Substantia nigra (tissue), 51 donors: ENCODE measurements at places on chromosomes 5 and 9.

- no peak for DNase-seq
Measured at GRCh38 chr5:1687301-1687970, 112.2 kb downstream of the MRPL36 start.

DNA sequence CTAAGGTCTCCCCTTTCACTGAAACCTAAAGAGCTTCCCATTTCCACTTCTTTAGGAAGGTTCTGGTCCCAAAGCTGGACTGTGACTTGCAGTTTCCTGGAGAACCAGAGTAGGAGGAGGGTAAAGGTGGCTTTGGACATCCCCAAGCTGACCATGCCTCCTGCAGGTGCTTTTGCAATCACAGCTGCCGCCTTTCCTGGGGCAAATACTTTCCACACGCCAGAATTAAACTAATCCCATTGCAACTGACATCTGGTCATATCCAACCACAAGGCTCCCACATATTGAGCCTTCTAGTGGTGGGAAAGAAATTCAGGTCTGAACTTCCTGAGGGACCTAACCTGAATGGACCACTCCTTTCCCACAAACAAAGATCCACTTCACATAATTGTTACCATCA, 92.7 kb downstream of the NRG2 start:
- DNase-seq = no peak

- DNase-seq = no peak
Measured at GRCh38 chr9:96006961-96007360, 131.5 kb downstream of the ERCC6L2 start.

GRCh38 chr5:76601470-76601869, 21.7 kb downstream of the F2RL2 start:
- peak; percentile 6 for DNase-seq

- DNase-seq = no peak
Measured at GRCh38 chr9:81537964-81538363, 151.4 kb downstream of the TLE1 start.

DNA sequence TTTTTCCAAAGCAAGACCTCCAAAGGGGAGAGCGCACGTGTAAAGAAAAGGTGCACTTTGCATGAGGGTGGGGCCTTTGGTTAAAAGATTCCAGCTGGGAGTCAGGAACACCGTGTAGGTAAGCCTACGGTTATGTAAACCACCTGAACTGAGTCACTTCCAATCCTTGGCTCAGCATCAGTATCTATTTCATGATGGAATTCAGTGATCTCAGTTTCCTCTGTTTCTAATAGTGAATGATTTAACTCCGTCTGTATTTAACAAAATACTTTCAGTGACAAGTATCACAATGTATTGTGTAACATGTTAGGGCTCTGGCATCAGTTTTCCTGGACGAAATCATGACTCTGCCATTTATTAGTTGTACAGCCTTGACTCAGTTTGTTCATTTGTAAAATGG, 1.3 kb upstream of the SVEP1 start:
- DNase-seq = no peak

DNA sequence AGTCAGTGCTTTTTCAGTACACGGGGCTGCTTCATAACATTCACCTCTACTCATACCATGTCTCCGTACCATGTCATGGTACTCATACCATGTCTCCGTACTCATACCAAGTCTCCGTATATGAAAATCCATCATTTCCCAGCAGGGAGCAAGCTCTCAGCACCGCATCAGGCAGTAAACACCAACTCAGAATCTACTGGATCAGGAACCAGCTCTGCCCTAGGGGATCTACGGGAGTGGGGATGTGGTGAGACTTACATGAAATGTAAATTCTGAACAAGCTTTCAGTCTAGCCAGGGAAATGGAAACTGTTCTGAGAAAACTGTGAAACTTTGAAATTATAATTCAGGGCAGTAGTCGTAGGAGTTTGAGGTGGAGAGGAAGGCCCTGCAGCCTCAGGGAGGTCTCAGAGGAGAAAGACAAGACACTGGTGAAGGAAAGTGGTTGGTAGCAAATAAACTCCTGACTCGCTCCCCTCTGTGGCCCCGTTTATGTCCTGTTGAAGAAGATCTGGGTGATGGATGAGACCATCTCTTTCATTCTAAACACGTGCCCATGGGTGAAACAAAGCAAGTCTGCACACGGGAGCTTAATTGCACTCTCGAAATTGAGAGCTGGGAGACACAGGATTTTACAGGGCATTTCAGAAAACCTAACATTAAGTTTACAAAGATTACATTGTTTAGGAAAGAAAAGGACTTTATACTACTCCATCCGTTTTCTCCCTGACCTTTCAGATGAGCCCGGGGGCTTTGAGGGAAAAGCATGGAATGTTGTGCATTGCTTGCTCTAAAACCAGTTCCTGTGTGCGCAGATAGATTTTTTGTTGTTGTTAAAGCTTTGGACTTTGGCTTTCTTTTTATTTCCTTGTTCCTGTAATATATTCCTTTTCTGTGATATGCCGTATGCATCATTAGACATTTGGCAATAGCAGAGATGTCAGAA, 26.8 kb downstream of the ACTBL2 start:
- no peak for DNase-seq

DNA sequence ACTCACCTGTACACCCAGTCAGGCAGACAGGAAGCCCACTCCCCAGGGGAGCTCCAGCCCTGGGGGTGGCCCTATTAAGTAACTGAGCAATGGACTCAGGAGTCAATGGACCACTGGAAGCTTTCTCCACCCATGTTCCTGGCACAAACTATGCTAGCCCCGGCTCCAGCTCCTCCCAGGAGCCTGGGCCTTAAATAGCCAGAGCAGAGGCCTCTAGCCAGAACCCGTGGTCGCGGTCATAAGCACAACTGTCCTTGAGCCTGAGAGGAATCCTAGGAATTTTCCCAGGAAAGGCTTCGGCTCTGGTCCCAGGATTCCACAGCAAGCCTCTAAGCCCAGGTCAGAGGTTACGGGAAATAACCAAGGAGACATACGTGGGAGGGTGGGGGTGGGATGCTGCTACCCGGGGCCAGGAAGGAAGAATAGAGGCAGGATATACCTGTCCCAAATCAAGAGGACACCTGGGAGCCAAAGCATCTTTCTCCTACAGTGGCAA, 5.5 kb downstream of the SEPTIN8 start:
- DNase-seq = no peak

DNA sequence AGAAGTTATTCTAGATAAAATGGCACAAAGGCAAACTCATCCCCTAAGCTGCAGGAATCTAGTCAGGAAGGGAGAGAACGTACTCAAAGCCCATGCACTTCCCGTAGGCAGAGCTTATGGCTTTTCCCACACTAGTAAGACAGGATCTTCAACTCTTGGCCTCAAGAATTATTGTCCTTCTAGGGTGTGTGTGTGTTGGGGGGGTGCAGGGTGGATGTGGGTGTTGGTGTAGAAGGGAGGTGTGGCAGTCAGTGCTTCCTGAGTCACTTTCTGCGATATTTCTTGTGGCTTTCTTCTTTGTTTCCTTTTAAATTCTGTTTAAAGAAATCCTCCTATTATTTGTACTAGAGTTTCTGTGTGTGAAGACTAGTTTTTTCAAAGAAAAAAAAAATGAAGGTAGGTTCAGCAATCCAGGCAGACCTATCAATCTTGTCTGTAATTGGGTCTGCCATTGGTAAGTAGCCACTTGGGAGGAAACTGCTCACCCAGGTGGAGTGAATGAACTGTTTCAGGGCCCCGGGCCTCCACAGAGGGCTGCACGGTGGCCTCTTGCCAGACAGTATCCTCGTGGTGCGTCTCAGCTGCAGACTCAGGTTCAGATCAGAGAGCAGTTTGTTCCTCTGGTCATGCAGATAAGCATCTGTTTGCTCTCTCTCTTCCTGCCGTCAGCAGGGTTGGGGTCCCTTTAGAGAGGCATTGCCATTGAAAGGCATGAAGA, 131.9 kb downstream of the NPR3 start:
- DNase-seq = no peak

- no peak for DNase-seq
Measured at GRCh38 chr5:175920231-175920811, 47.8 kb downstream of the THOC3 start.

- DNase-seq = no peak
Measured at GRCh38 chr9:76537150-76537646, 78.2 kb downstream of the GCNT1 start.

DNA sequence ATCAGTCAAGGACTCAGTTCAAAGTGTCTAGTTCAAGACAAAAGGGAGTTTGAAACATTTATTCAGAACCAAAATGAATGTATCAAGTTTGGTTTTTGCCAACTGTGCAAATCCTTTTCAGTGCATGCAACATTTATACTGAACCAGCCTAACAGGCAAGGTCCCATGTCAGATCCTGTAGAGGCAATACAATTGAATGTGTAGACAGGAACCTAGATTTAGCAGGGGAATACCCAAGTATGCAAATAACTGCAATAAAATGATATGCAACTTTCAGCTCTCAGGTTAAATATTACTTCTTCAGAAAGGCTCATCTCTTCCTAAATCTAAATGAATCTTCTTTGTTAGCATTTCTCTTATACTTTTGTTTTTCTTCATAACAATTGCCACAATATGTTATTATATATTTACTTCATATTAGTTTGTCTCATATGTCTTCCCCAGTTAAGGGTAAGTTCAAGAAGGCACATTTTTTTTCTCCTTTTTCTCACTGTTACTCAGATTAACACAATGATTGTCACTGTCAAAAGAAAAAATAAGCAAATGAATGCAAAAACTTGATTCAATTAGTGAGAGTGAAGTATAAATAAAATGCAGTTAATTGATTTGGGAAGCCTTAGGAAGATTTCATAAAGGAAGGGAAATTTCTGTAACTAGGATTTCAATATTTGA, 163.9 kb upstream of the RASA1 start:
- no peak for DNase-seq

DNA sequence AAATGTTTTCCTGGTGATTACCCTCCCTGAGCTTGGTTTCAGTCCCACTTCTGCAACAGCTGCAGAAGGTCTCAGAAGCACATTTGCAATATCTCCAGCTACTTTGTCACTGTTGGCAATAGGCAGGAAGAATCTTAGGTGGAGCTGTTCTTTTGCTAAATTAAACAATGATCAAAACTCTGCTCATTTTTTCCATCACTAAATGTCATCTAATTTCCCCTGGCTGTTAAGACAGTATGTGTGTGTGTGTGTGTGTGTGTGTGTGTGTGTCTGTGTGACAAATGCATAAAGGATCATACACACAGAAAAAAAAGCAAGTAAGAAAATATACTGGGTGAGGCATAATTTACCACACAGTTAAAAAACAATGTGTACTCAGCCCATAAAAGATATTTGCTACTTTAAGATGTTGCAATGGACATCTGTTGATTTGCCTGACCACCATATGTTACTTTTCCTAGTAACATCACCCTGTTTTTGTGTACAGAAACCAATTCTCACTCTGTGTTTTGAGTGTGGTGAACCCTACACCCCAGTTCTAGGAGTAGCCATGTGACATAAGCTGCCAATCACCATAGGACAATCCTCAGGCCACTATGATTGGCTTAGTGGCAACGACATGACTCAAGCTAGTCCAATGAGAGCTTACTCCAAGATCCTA, 572.6 kb upstream of the CLINT1 start:
- no peak for DNase-seq

GRCh38 chr9:12753931-12754330, 20.9 kb upstream of the LURAP1L start:
- DNase-seq = no peak

- DNase-seq = peak; percentile 37
Measured at GRCh38 chr9:133163504-133164172, at the start of gene GBGT1. TSS of gene GBGT1 (minus strand) at chr9:133163914. CDS start at chr9:133162412, 1,502 bp downstream.

DNA sequence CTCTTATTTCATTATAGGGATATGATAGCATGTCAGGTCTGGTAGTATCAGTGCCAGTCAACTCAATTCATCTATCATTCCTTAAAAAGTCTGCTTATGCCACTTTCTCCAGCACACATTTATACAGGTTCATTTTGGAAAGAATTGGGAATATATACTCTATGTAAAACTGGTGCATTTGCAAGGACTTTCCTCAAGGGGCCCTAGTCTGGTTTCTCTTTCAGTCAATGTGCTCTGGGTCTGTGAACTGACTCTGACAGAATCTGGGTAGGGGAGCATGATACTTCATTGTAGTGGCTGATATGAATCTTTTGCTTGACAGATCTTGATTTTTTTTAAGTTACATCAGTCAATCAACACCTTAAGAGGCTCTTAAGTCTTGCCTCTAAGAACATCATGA, 313.9 kb downstream of the HTR1A start:
- no peak for DNase-seq

DNA sequence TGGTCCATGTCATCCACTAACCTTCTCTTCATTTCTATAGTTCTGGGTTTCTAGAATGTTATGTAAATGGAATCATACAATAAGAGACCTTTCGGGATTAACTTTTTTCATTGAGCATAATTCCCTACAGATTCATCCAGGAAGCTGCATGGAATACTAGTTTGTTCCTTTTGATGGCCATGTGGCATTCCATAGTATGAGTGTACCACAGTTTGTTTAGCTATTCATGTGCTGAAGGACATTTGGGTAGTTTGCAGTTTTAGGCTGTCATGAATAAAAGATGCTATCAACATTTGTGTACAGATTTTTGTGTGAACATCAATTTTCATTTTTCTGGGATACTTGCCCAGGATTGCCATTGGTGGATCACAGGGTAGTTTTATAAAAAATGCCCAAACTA, 6.8 kb upstream of the SPTLC1 start:
- DNase-seq = no peak

DNA sequence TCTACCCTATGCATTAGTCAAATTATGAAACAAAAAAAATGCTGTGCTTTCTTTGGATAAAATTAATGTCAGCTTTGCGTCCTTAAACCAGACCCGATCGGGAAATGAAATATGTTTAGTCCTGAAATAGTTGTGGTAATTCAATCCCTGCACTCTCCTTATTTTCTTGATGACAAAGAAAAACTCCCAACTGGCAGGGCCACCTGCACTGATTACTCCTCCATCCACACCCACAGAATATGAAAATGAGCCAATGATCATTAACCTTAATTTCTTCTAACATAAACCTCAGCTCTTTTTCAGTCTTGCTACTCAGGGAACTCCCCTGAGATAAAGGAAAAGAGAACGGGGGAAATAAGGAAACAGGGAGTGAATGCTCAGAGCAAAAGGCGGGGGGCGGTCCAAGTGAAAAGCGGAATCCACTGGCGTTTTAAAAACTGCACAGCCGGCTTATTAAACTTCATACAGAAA, 245.3 kb downstream of the BNC2 start:
- DNase-seq = no peak

DNA sequence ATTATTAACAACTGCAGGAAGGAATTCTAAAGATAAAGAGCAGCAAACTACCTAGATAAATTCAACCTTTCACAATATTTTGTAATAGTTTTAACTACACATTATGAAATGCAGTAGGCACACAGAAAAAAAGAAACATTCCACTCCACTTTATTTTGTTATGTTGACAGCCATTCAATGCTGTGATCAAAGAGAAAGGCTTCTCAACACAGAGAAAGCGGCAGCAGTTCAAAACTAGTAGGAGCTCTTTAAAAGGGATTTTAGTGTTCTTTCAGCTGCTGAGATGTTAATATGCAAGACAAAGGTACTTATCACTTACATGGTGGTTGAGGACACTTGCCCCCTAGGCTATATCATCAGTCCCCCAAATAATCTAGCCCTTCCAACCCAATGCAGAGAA, 11.6 kb downstream of the CEMIP2 start:
- DNase-seq = no peak

- DNase-seq = no peak
Measured at GRCh38 chr9:86548220-86548619, 194.0 kb upstream of the TUT7 start.
